Non-pigmented ciliary epithelial cell (primary cell): ENCODE measurements at places on chromosomes 5 and 9.

GRCh38 chr5:37835380-37835973, 4.4 kb downstream of the GDNF start:
- no peak for DNase-seq

DNA sequence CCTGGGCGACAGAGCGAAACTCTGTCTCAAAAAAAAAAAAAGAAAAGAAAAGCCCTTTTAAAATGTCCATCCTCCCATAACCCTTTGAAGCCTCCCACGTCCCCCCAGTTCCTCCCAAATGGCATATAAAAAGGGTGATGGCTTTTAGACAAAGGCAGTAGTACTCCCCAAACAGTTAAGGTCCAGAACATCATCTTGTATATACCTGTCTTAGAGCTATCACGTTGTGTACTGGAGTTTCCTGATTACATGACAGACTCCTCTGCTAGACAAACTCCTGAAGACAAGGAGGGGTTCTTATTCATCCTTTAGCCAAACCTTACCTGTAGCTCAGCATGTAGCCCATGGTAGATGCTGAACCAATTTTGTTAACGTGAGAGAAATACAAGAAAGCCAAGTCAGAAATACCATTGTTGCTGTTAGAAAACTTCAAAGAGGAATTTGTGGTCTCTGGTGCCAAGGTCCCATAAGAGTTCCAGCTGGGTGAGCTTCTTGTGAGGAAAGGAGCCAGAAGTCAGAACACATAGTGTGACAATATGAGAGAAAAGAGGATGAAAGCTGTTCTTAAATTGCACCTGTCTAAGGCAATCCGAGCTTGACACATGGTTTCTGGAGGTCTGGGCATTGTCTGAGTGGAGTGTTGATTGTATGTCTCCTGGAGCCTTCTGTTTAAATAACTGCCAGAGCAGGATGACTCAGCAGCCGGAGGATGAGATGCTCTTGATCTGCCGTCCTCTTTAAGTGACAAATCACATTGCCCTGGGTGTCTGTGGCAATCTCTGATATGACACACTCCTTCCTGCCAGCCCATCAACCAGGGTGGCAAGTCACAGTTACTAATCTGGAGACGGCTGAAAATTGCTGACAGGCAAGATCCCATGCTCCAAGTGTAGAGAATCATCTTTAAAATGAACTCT, 69.1 kb downstream of the ARRDC3 start:
- DNase-seq, result no peak

DNA sequence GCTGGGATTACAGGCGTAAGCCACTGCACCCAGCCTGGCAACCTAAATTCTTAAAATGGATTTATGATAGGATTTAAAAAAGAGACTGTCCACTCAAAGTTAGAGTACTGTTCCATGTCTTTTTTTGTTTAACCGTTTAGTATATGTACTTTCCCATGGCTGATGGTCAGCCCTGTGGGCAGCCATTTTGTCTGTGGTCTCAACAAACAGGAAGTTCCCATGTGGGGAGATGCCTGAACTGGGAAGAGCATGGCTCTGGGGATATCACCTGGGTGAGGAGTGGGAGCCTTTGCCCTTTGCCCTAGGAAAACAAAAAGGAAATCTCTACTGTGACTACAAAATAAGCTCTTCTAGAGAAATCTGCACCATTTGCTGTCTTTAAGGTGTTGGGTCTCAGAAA, 27.5 kb upstream of the GNPDA1 start:
- DNase-seq, result no peak

GRCh38 chr5:97022898-97023297, 87.0 kb downstream of the LNPEP start:
- DNase-seq, result no peak

DNA sequence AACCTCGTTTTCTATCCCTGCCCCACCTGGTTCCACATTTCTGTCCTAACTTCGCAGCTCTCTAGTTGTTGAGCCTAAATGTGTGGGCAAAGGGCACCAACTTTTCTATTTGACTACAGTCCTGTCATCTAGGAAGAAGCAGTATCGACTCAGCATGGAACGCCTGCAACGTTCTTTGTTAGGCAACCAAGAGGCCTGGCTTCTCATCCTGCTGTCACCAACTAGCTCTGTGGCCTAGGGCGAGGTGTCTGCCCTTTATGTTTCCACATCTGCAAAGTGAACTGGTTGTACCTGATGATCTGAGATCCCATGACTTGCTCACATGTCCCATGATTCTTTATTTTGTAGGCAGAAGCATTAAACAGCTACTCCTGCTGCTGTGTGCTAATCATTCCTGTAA, 248.9 kb downstream of the ADAMTSL1 start:
- DNase-seq, result no peak

DNA sequence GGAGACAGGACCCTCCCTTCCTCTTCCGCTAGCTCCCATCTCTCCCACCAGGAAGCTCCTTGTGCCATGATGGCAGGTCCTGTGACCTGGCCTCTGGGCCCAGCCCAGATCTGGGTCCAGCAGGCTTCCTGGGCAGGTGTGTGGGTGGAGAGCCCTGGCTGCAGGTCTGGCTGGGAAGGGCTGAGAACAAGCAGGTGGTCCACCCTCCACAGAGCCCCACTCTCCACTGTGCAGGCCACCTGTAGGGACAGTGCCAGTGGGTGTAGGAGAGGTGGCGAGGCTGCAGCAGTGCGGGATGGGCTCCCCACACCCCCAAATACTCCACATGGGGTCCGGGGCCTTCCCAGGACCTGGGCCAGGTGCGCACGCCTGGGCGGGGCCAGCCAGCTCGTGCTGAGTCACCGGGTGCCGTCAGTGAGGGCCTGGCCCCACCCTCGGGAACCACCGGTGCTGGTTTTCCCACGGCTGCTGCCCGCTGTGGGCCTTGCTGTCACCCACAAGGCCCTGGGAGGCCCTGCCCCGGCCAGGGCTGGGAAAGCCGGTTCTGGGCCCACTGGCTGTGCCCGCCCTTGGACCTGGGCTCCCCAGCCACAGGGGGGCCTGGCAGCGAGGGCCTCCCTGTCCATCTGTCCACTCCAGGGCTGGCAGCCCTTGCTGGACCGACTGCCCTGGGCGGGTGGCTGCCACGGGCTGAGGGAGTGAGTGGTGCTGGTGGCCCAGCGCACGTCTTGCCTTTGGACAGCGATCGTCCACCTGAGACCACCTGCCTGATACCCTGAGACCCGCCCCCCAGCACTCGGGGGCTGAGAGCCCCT, 9.3 kb upstream of the NRARP start:
- DNase-seq, result no peak

DNA sequence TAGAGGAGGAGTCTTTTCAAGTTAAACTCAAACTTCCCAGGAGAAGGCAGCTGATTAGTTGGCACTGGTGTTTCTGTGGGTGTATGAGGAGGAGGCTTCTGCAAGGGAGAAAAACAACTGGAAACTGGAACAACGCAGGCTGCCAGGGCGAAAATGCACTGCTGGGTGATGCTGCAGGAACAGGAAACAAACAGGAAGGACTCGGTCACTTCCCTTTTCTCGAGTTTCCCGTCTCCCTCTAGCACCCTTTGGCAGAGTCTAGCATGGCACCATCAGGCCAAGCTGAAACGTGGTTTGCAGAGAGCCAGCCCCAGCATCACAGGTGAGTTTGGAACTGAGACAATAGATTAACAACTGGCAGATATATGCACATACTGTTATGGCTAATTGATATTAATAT, 77.5 kb upstream of the CAST start:
- DNase-seq, result no peak

- no peak for DNase-seq
Observed at GRCh38 chr5:179212870-179213269, 132.4 kb downstream of the ADAMTS2 start.

DNA sequence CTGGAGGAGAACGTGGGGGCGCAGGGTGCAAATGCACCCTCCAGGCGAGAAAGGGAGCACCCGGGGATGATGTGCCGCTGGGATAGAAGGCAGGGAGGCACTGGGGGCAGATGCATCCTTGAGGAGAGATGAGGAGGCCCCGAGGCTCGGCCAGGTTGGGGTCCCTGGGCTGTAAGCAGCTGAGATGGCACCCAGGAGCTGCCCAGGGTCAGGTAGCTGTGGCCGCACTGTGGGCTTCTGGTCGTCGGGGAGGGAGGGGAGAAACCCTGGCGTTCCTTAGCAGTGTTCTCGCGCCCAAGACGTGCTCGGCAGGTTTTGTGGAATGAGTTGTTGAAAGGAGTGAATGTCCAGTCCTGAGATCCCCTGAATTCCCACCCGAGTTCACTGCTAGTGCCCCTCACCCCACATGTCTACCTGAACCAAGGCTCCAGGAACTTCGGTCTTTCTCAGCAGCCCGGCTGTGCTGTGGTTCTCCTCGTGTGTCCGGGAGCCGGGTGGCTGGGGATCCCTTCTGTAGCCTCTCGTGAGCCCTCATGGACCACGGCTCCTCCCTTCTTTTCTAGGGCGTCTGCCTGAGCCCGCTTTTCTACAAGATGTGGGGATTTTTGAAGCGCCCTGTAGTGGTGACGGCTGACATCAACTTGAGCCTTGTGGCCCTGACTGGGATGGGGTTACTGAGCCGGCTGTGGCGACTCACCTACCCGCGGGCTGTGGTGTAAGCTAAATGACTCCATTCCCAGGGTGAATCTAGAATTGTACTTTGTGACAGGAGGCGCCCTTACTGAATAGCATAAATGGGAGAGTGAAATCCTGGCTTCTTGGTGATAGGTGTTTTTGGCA, 1.1 kb downstream of the POMT1 start:
- no peak for DNase-seq

DNA sequence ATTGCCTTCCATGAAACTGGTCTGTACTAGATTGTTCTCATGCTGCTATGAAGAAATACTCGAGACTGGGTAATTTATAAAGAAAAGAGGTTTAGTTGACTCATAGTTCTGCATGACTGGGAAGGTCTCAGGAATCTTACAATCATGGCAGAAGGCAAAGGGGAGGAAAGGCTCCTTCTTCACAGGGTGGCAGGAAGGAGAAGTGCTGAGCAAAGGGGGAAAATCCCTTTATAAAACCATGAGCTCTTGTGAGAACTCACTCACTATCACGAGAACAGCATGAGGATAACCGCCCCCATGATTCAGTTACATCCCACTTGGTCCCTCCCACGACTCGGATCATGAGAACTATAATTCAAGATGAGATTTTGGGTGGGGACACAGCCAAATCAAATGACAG, 163.2 kb downstream of the RFK start:
- no peak for DNase-seq
